ENCODE measurements at places on chromosomes 2 and 18.

GRCh38 chr18:10588975-10589374 is 63.1 kb downstream of the NAPG start:
- DNase-seq = no peak

DNA sequence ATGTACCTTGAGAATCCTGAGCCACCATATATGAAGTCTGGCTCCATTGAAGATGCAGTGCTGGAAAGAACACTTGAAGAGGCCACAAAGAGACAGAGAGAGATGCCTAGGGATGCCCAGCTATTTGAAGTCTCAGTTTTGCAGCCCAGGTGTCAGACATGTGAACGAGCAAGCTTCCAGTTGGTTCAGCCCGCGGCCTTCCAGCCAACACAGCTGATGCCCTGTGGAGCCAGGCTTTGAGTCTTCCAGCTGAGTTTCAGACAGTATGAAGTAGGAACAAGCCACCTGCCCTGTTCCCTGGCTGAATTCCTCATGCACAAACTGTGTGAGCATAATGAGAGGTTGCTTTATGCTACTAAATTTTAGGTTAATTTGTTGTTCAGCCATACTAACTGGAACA is 108.8 kb downstream of the SPHKAP start:
- DNase-seq = no peak

DNA sequence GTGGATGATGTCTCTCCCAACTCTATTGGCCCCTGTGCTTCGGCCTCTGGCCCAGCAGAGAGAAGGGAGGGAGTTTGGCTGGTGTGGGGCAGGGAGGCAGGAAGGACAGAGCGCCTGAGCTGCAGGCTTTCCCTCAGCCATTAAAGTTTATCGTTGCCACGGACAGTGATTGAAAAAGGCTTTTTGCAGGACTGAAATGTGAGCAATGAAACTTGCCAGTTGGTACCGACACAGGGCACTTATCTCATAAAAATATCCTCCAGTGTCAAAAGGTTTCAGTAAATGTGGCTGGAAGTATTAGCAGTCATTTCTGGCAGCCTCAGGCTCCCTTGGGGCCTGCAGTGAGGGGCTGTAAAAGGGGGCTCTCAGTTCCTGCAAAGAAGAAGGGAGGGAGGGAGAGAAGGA is 169.2 kb downstream of the GLI2 start:
- DNase-seq = peak; percentile 67

- DNase-seq = no peak
These were observed 55.1 kb upstream of the MAPRE3 start for GRCh38 chr2:26915316-26915715.

DNA sequence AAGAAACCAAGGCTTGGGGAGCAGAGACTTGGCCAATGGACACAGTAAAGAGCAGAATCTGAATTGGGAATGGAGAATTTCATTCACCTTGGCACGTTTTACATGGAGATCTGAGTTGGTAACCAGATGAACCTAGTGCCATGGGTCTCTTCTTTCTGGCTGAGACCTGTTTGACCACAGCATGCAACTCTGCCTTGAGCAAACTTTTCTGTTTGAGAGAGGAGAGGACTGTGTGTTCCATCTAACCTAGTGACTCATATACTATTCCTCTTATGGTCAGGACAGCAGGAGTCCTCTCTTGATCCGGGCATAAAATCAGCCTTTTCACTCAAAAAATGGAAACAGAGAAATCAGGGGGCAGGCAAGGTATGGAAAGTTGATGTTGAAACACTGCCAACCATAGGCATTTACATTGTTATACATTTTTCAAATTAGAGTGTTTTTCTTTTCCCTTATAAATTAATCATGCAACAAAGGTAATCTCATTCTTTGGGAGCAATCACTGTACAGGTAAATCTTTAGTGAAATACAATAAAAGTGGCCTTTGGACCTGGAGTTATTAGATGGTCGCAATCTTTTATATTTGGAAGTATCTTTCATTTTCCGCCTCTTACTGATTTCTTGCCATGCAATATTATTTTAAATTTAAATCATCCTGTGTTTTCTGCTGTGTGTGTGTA is 86.7 kb downstream of the NRP2 start:
- no peak for DNase-seq

DNA sequence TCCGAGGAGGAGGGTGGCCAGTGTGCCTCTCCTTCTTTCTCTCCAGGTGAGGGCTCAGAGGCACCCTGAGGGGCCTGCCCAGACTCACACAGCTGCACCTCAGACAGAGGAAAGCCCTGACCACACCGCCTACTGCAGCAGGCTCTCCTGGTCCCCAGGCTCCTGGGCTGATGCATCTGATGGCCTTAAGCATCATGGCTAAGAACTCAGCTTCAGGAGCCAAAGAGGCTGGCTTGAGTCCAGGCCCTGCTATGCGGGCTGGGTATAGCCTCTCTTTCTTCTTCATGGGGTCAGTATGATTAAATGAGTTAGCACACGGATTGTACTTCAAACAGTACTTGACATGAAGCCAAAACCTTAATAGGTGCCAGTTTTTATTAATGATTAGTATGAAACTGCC is 89.6 kb downstream of the TGFA start:
- DNase-seq = no peak

DNA sequence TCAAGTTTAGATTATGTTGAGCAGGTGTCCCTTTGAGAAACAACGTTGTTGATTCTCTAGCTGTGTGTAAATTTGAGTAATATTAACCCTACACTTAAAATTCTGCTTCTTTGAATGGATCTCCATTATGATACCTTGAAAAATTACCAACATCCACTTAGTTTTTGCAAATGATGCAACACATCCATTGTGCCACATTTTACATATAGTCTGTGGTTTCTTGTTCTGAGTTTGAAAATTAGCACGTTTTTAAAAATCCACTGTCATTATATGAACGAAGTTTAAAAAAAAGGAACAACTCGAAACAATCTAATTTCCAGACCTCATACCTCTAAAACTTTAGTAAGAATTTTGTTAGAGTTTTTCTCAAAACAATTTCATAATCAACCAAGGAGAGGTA is 37.7 kb downstream of the PIK3C3 start:
- no peak for DNase-seq

DNA sequence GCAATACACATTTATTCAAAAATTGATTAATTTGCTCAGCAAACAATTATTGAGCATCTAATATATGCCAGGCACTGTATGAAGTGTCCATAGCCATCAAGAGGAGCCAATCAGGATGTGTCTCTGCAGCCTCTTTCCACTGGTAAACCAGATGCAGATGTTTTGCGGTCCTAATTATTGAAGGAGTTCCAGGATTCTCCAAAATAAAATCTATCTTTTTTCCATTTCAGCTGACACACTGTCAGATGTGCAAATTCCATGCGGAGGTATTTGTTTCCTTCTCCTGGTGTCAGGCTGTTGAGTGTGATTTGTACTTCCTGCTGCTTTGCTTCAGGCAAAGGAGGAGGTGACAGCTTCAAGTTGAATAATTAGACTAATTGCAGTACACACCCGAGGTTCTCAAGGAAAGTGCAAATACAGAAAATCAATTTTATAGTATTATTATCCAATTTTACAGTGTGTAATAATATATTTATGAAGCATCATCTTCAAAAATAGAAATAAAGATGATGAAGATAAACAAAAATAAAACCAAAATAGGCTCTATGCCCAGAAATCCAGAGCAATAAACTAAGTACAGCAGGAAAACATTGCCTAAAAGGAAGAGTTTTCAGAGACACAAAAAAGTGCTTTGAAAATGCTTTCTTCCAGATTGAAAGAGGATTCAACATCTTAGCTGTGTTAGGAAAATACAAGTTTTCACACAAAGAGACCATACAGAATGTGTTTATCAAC is 1352.9 kb upstream of the CHAC2 start:
- DNase-seq = no peak

- no peak for DNase-seq
These were observed 165.0 kb downstream of the LNPK start for GRCh38 chr2:175837046-175837445.

DNA sequence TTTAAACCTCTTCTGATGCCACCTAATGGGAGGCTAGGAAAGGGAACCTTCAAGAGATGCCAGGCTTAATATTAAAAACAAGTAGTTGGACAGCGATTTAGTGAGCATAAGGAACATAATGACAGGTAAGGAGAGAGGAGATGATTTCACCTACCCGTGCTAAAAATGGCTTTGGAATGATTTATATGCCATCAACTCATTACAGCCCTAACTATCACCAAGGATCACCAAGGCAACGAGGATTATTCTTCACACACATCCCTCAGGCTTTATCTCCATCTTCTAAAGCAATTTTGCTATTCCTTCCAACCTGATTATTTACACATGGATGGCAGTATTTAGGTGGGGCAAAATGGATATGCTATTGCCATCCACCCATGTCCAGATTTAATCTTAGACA is 237.8 kb downstream of the DCC start:
- no peak for DNase-seq

GRCh38 chr18:3110034-3110752 is 97.2 kb upstream of the LPIN2 start:
- DNase-seq = no peak

DNA sequence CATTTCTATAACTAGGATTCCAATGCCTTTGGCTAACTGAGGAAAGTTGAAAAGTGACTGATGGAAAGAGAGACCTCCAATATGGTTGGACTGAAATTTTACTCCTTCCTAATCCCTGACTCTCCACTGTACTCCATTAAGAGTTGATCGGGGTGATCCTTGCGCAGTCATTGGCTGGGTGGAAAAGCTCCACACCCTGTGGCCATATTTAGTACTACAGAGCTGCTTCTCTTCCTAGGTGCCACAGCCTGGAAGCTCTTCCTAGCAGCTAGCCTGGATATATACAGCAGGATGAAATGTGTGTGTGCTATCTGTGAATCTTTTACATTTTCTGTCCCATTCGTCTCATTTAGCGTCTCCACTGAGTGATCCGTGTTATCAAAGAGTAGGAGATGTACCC is 71.2 kb downstream of the MEP1B start:
- DNase-seq = no peak

DNA sequence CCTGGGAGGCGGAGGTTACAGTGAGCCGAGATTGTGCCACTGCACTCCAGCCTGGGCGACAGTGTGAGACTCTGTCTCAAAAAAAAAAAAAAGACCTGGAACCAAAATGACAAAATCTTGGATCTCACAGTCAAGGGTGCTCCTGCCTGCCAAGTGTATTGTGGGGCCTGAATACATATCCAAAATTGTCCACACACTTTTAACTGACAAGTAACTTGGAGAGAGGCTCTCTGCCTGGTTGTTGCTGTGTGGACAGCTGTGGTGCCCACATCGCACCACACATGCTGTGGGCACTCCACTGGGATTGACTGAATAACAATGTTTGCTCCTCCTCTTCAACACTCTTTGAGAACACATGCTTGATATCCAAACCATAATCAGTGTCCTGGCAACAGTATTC is 117.6 kb upstream of the REV1 start:
- DNase-seq = no peak

- no peak for DNase-seq
These were observed 1.8 kb upstream of the CDK5R2 start for GRCh38 chr2:218957671-218958070.

- no peak for DNase-seq
These were observed 68.8 kb upstream of the LYPD6B start for GRCh38 chr2:148969659-148970061.

DNA sequence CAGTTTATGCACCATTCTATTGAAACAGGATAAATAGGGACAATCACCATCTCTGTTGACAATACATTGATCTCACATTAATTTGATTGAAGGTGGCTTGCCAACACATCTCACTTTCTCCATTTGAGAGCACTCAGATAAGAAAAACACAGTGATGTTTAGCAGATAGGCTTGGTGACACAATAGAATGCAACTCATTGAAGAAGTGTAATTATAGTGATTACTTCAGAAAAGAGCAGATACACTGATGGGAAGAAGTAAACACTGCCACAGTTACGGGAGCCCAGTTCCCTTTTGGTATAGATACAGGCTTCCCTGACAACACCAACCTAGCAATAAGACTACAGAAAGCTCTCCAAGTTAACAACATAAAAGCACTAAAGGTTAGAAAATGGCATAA is 89.1 kb downstream of the FIGN start:
- DNase-seq = no peak

- no peak for DNase-seq
These were observed 70.0 kb downstream of the PXDN start for GRCh38 chr2:1674276-1674675.

- DNase-seq = no peak
These were observed 19.8 kb downstream of the ORC2 start for GRCh38 chr2:200943527-200944105.

GRCh38 chr18:79405019-79405780 is 9.5 kb downstream of the NFATC1 start:
- no peak for DNase-seq

DNA sequence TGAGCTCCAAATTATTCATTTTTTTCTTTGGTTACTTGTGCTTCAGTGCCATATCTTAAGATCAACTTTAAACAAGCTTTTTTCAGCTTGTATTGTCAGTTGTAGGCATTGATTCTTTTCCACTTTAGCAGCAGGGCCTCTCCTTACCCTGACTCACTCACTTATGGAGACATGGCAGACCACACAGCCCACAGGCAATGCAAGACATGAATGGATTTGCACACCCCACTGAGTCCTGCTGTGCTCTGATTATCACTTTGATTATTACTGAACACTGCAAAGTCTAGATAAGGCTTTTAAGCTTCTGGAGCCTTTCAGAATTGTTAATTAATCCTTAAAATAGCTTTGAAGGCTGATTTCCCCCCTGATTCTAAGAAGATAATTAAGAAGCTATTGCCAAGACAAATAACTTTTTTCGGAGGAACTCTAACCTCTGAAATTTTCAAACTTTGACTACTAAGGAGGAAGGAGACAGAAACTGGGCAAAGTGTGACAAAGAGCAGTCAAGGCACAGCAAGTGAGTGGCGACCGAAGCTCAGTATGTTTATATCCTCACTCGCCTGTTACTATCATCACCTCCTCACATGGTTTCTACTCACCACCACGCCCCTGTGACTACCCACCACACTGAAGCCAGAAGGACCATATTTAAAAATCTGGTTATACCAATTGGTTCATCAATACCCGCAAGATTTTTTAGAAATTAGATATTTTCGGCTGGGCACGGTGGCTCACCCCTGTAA is 43.3 kb downstream of the CACNB4 start:
- no peak for DNase-seq

DNA sequence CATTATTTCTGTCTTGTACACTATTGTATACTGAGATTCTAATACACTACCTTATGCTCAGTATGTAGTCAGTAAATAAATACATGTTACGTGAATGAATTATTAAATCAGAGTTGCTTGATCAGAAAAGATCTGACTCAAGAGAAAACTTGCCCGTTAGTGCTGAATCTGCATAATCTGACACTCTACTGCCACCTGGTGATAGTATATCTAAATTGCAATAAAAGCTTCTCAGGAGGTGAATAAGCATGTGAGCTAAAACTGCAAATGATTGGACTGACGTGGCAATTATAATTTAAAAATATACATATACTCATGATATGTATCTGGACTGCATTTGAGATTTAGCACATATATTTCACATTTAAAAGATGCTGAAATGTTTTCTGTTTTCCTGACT is 70.4 kb downstream of the KIAA1328 start:
- no peak for DNase-seq

- DNase-seq = no peak
These were observed 246.3 kb upstream of the MYT1L start for GRCh38 chr2:2577407-2577831.
